ENCODE measurements at places on chromosomes 16 and 17.

DNA sequence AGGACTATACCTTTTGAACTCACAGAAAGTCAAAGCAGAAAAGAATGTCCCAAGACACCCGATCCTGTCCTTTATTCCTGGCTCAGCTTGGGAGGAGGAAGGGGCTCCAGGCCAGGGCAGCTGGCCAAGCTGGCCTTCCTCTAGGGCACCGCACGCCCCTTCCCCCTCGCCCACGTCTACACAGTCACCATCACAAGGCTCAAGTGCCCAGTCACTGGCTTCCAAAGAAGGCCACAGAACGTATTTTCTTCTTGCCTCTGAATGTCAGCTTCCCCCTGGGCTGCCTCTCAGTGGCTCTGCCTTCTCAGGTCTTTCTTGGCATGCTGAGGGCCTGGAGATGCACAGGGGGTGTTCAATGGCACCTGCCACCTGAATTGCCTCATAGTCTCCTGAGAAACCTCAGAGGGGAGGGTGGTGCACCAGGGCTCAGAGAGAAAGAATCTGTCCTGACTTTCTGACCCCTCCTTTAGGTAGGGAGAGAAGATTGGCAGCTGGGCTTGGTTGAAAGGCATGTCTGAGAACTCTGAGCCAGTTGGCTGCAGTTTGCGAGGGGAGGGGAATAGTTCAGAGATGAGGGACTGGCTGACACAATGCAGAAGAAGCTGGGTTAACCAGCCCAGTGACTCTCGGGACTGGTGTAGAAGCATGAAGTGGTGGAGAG, 2.1 kb downstream of the DHRS11 start:
- no peak for DNase-seq

GRCh38 chr16:56121156-56121500, 70.2 kb upstream of the GNAO1 start:
- no peak for DNase-seq

DNA sequence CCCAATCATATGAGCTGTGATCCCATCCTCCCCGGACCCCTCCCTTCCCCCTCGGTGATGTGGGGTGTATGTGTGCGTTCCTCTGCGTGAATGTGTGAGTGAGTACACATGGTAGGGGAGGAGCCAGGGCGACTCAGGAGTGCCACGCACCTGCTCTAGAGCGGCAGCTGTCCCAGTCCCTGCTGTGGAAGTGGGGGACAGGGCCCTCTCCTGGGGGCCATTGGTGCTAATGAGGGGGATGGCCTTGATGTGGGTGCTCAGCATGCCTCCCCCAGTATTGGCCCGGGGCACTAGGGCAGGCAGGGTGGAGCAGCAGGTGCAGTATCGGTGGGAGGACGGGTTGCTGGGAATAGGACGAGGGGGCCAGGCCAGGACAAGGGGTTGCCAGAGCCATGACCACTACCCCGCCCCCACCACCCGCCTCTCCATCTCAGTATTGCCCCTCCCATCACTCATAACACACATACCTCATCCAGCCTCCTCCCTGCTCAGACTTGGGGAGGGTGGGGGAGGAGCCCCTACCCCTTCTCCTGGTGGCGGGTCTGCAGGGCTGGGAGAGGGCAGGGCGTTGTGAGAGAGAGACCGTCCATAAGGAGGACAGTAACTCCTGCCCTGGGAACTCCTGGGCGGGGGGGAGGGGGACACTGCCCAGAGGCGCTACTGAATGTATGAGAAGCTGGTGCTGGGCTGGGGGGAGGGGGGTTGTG, 8.5 kb downstream of the NR1D1 start:
- no peak for DNase-seq

- DNase-seq, result no peak
These were observed 3.2 kb downstream of the KLHDC4 start for GRCh38 chr16:87762620-87763019.

GRCh38 chr16:86354641-86355513, 155.4 kb upstream of the FOXF1 start:
- DNase-seq, result no peak

- no peak for DNase-seq
These were observed 153.4 kb upstream of the GSE1 start for GRCh38 chr16:85459529-85460251.

DNA sequence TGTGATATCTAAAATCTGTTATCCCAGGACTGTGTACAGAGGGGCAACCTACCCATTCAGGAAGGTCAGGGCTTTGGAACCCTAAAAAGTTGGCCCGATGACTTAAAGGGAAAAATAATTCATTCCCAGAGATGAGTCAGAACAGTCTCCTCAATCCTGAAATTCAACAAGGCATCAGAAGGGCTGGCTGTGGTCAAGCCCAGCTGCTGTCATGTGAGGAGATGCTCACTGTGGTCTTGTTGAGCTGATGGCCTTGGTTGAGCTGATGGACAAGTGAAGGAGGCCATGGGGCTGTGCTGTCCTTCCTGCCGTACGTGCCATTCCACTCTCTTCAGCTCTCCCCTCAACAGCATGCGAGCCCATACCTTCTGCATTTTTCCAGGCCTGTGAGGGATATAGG, 20.9 kb upstream of the DRG2 start:
- no peak for DNase-seq

- DNase-seq, result no peak
These were observed 65.1 kb upstream of the TNRC6C start for GRCh38 chr17:77893144-77894044.

DNA sequence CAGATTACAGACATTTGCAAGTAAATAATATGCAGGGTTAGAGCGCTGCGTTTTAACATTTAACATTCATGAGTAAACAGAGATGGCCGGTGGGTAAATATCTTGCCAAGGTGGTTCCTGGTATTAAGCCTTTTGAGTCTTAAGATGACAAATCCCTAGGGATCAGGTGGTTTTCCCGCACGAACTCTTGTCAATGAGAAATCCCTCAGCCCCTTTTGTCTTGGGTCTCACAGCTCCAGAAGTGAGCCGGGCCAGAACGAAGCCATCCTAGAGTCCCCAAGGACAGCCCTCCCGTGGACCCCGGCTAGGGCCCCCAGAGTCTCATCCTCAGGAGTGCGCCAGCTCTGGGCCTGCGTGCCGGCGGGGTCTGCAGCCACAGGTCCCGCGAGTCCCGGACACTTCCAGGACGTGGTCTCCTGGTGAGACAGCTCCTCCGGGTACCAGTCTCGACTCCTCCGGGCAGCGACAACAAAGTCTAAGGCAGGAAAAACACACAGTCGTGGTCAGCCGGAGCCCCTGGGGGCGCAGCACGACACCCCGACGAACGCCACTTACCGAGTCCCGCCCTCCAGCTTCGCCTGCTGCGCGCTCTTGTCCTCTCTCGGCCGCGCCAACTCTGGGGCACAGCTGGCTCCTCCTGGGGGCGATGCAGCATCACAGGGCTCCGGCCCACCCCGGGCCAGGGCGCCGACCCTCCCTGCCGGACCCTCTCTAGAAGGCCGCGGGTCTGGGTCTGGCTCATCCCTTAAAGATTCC, 13.3 kb downstream of the MIS12 start:
- no peak for DNase-seq

DNA sequence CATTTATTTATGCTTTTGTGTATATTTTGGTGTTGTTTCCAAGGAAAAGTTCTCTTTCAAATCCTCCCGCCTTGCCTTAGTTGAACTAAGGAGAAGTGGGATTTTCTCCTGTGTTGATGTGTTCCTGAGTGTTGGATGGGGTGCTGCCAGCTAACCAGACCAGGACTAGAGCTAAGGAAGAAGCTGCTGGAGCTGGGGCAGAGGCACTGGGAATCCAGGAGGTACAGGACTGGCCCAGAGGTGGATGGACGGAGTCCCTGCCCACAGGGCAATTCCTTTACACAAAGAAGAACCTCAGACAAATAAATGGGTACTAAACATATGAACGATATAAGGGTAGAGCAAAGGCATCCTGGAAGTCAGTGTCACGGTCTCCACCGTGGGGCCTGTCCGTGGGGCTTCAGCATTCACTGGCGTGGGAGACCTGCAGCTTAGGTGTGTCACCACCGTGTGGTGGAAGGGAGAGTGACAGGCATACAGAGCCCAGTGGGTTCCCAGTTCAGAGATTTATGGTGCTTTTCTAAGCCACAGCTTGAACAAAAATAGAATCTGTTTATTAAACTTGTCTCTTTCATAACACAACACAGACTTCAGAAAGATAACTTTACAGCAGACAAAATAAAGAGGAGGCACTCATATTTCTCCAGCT, 270.7 kb downstream of the NTN1 start:
- DNase-seq, result no peak

DNA sequence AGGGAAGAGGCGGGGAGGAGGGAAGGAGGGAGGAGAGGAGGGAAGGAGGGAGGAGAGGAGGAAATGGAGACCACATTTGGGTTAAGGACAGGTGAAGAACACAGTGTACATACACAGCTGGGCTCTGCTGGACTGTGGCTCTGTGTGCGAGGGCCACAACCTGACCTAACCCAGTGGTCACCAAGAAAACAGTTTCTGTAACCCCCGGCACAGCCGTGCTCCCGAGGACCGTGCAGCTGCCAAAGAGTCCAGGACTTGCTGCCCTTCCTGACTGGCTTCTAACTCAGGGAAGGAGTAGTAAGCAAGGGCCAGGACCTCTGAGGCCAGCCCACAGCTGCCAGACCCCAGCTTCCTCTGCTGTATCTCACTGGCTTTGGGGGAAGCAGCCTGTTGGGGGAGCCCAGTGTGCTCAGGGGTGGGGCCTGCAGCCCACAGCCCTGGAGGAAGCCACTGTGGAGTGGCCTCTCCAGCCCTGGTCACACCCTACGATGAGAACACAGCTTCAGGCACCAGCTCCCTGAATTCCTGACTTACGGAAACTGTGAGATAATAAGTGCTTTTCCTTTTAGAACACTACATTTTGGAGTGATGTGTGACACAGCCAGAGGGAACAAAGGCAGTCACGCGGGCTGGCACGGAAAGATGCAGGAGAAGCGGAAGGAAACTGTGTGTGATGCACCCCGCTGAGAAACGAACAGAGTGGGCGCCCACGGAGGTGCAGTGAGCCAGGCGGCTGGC, 32.3 kb downstream of the SLC7A5 start:
- no peak for DNase-seq

DNA sequence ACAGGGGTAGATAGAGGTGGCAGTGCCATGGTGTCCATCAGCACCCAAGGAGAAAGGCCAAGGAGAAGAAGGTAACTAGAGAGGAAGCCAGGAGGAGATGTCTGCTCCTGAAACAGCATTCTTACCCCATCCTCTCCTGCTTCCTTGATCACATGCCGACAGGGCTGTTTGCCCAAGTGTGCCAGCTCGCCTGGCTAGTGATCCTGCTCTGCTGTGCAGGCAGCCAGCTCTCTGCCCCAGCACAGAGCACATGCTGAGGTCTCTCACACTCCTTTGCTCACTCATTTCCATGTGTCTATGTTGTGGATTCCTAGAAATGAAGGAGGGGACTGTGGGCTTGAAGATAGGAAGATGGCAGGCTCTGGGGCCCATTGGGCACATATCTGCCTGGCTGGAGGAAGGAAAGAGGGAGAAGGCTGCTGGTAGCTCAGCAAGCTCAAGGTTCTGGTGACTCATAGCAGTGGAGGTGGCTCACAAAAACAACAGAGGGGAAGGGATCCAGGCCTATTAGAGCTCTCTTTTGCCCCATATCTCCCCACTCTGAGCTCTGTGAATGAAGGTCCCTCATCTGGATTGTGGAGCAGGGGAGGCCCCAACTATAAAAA, 54.3 kb downstream of the NEUROD2 start:
- DNase-seq, result no peak

DNA sequence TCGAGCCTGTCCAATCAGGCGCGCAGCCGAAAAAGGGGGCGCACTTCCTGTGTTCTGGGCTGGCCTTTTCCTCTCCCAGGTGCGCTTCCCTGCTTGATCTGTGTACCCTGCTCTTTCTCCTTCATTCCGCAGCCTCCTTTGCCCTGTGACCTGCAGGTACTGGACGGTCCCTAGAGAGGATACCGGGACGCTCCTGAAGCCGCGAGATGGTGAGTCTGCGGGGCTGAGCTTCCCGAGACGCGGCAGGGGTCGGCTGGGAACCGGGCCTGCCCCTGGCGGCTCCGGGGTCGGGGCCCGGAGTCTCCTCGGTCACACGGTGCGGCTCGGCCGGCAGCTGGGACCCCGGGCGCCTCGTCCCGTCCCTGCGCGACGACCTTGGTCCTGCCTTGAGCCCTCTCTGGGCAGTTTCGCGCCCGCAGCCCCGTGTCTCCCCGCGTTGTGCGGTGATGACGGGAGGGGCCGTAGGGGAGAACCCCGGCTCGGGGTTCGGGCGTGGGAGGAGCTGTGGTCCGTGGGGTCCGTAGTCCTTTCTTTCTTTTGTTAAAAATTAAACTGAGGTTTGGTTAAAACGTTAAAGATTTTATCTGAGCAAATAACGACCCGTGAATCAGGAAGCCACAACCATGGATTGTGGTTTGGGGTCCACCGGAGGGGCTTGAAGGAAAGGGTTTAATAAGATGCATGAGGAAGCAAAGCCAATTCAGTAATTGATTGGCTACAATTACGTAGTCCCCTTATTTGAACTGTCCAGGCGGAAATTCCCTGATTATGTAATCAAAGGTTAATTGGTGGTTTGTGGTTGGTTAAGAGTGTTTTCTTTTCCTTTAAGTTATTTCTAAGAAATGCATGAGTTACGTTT, 172.8 kb upstream of the ZNF267 start:
- no peak for DNase-seq

- DNase-seq, result no peak
These were observed 57.8 kb downstream of the MYH10 start for GRCh38 chr17:8572764-8573163.

DNA sequence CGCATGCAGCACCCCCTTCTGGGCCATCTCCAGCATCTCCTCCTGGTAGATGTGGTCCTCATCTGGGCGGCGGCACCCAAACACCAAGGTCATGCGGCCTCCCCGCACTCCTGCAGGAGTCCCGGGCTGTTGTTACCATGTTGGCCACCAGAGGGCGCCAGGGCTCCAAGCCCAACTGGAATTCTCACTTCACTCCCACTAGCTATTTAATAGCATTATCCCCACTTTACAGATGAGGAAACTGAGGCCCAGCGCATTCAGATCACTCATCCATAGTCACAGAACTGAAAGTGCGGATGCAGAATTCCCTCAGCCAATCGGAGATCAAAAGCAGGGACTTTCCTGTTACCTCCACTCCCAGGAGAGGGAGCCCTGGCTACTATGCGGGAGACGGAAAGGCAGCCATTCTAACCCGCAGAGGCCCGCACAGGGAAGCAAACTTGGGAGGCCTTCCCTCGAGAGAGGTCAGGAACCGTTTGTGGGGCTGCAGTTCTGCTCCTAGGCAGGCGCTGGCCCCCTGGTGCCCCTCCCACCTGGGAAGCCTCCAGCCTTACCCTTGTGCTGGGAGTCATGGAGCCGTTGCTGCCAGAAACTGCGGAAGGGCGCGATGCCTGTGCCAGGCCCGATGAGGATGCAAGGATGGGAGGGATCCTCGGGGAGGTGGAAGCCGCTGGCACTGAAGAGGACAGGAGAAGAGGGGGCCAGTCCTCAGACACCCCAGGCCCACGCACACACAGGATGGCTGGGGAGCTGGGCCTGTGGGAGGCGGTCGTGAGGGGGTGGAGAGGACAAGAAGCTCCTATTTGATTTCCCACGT, 40.1 kb downstream of the NOS2 start:
- peak; percentile 22 for DNase-seq

- no peak for DNase-seq
These were observed 361.0 kb downstream of the WWOX start for GRCh38 chr16:78460428-78460827.

All from thoracic aorta (tissue), 2 donors.